ENCODE measurements at places on chromosomes 2 and 18. TPM values are rescaled to one million over a fixed set of nuclear protein-coding genes. Genes with fewer than 3 reads are reported as not detected.

DNA sequence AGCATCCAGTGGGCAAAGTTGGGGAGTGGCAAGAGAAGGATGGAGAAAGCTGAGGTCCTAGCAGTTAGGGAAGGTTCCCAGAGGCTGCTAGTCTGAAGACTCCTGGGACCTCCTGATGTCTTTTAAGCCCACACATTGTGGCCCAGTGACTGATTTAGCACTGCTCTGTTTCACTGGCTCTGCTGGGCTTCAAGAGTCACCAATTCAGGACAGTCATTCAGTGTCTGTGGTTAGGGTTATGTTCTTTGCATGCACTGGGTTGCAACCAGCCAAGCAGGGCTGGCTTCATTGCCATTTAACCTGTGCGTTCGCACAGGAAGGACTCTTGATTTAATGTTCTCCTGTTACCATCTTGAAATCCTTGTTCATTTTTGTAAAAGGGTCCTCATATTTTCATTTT lies 199.2 kb downstream of the ICOS start:
- no peak for DNase-seq

GRCh38 chr18:3447068-3447894 lies 2.7 kb upstream of the TGIF1 start:
- no peak for DNase-seq

DNA sequence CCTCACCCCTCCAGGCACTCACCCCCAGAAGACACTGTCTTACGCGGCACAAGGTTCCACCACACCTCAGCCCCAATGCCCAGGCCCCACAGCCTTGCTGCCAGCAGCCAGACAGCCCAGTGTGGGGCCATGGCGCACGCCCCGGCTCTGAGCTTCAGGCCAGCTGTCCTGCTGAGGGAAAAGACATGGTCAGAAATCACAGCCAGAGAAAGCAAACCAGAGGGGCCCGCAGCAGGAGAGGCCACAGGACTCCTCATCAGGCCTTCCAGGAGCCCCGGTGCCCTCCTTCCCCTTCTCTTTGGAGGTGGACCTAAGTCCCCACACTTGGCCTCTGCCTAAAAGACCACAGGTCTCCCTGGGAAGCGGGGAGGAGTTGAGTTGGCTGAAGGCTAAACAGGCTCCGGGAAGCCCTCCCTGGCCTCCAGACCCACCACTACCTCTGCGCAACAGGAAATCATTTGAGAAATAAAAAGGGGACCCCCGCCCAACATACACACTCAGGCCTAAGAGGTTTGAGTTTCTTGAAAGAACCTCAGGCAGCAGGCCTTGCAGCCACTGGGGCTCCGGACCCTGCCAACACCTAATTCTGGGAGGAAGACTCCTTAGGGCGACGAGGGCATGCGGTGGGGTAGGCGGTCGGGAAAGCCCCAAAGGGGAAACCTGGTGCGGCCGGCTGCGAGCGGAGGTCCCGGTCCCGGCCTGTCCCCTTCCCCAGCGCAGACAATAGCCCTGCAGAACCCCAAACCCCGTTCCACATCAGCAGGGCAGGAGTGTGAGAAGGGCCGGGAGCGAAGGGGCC lies 1.9 kb downstream of the SEMA4C start:
- DNase-seq, result no peak

DNA sequence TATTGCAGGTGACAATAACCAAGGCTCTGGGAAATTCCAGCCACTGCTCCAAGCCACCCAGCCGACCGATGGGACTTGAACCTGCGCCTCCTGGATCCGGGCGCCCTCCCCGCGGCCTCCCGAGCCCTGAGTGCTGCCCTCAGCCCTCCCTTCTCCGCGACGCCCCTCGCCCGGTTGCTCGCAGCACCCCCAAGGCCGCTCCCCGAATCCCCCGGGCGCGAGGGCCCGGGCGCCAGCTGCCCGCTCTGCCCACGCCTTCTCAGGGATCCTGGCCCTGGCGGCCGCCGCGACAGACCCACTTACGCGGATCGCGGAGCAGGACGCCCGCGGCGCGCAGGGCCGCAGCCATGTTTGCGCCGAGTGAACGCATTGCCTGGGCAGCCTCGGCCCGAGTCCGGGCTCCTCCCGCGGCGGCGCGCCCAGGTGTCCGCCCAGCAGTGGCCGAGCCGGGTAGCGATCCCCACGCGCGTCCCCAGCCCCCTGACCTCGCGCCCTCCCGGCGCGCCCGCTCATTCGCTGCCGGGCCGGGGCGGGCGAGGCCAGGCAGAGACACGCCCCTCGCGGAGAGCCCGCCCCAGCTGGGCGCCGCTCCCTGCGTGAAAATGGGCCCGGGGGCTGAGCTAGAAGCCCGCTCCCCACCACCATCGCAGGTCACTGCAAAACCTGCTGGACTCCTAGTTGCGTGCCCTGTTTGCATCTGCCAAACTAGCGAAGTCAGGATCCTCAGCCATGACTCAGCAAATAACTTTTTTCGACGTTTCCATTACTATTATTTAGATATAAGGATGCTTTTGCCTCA lies at the start of gene FECH:
Gene FECH, minus strand, starts transcription at position 452 of the 799 bp plus-strand sequence. Its CDS starts 82 bp downstream, at position 370.
- peak; percentile 88 for DNase-seq

- DNase-seq, result no peak
These were observed 139.0 kb upstream of the LINC00305 start for GRCh38 chr18:64287926-64288325.

DNA sequence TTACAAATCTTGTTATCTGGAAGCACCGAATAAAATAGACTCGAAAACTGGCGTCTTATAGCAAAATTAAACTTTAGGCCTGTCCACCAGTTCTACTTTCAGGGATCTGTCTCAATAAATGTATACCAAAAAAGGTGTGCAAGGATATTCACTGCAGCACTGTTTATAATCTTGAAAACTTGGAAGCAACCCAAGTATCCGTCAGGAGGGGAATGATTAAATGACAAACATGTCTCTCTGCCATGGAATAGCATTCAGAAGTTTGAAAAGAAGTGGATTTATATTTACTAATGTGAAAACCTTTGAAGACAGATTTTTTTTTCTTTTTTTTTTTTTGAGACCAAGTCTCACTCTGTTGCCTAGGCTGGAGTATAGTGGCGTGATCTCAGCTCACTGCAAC lies 32.3 kb upstream of the SATB2 start:
- no peak for DNase-seq

DNA sequence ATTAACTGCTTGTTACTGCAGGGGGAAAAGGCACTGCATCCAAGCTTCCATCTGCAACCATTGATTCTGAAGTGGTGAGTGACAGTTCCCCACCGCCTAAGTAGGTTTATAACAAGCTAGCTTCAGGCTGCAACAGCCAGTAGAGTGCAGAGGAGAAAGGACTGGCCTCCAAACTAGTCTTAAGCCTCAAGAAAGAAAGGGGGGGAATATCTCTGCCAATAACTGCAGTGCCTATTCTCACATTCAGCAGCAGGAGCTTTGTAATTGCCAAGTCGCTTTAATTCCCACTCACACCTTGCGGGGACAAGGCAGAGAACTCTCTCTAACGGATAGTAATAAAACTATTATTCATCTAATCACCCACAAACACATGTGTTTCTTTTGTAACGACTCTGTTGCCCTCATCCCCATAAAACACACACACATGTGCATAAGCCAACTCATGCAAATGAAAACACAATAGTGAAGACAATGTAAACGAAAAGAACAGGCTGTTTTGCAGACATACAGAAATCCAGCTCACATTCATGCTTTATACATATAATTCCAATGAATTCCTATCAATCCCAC lies 1963.3 kb upstream of the PIK3C3 start:
- no peak for DNase-seq

GRCh38 chr2:132979339-132980093 lies 309.5 kb upstream of the LYPD1 start:
- DNase-seq, result no peak

GRCh38 chr2:229344151-229344551 lies 73.1 kb upstream of the PID1 start:
- no peak for DNase-seq

- DNase-seq, result no peak
These were observed 106.9 kb upstream of the OTOS start for GRCh38 chr2:240247241-240247867.

GRCh38 chr18:23819001-23819400 lies 129.7 kb downstream of the LAMA3 start:
- DNase-seq, result no peak

GRCh38 chr2:116132833-116133232 lies 1681.7 kb upstream of the DDX18 start:
- DNase-seq, result no peak

- DNase-seq, result no peak
These were observed 321.2 kb upstream of the FANCL start for GRCh38 chr2:58562276-58562675.

GRCh38 chr18:69715191-69715795 lies 232.4 kb downstream of the CD226 start:
- no peak for DNase-seq

DNA sequence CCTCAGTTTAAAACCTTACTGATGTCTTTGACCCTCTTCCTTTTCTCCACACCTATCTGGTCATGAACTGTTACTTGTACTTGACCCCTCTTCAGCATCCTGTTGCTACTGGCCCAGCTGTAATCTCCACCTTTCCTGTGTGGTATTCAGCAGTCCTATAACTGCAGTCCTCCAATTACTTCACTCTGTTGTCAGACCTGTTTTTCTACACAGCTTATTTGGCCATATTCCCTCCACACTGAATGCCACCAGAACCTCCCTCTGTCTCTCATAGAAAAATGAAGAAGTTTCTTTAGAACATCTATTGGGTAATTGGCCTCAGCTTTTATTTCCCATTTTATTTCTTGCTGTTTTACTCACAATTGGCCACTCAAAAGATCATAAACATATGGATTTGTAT lies 155.4 kb downstream of the ASXL3 start:
- no peak for DNase-seq

SCN9A gene
- 24.3 TPM for total RNA-seq

MOCOS gene
- 3.3 TPM for total RNA-seq

REG1A gene
- total RNA-seq, result 0.89 TPM

CABYR gene
- total RNA-seq, result 0.48 TPM

FAM210A gene
- 16.2 TPM for total RNA-seq
